ENCODE measurements at places on chromosomes 2 and 18.
A peak's percentile ranks its signal among the peaks of the same experiment; 100 is the strongest.

- DNase-seq: no peak
Measured at GRCh38 chr2:16911746-16912145, 246.1 kb upstream of the CYRIA start.

GRCh38 chr2:127128445-127128904, 21.5 kb upstream of the BIN1 start:
- DNase-seq: no peak

GRCh38 chr2:47266939-47267710, 112.0 kb upstream of the STPG4 start:
- no peak for DNase-seq

- DNase-seq: no peak
Measured at GRCh38 chr2:237020090-237020489, 65.6 kb upstream of the COPS8 start.

GRCh38 chr2:72236445-72237067, 88.9 kb upstream of the CYP26B1 start:
- no peak for DNase-seq

DNA sequence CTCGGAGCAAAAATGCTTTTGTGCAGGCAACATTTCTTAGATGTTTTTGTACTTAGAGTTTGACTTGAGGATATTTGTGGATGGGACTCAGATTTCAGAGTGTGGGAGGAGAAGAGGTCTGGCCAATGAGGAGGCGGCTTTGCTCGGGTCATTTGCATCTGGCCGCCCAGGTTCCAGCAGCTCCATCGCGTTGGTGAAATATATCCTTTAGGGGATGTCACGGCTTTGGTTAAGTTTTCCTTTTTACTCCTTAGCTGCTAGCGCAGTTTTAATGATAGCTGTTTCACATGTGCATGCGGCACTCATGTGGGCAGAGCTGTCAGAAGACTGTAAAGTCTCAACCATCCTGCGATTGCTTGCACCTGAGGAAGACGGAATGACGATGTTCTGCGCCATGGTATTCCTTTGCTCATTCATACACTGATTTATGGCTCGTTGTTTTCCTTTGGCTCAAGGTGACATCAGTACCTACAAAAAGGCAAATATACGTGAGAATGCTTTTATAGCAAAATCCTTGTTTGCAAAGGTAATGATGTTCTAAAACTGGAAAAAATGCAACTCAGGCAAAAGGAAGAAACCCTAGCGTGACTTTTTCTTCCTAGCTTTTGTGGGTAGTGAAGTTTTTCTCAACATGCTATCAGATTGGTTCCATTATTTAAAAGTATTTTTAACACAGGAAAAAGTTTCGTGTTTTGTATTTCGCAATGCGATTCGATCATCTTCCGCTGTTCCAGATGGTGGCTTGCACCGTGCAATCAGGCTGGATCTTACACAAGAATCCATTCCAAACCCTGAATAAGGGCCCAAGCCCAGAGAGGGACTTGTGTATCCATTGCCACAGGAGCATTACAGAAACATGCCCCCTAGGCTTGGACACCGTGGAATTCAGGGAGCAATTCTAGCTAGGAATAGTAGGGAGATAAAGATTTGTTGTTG, 70.5 kb upstream of the ZNF516 start:
- DNase-seq: no peak

GRCh38 chr18:45926691-45927090, 40.4 kb downstream of the EPG5 start:
- DNase-seq: no peak

GRCh38 chr2:134079373-134079772, 174.5 kb upstream of the MGAT5 start:
- DNase-seq: no peak

DNA sequence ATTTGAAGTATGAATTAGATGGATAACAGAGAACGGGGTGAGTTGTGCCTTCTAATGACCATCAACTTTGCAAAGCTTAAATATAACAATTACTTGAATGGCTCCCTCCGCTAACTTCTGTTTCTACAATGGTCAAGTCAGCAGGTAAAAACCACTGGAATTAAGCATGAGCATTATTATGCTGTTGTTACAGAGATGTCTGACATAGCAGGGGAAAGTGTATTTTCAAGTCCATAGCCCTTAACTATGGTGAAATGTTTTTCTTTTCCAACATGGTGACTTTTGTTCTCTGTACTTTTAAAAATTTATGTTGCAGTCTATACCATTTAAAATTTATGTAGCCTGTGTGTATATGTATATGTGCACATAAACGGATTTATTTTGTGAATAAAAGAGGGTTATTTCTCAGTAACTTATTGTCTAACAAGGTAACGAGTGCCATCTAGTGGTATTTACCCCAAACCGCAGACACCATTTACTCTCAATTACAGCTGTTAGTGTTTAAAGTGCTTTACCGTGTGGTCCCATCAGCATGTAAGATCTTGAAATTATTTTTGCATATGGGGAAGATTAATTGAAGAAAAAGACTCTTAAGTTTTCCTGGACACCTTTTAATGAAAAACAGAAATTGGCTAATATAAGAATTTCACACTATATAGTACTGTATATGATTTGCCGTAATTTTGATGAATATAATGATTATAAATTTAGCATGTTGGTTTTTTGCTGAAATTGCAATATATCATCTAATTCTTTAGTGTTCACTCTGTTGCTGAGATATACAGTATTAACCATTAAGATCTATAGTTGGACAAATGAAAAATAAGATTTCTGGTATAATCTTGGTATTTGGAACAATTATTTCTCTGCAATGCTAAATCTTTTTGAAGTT, 78.2 kb downstream of the UBE2E3 start:
- peak; percentile 4 for DNase-seq
